ENCODE measurements at places on chromosomes 6 and 20.

GRCh38 chr20:20839771-20840170, 127.3 kb upstream of the RALGAPA2 start:
- DNase-seq = no peak

- DNase-seq = no peak
Measured at GRCh38 chr6:1244941-1245340, 67.0 kb upstream of the FOXQ1 start.

GRCh38 chr6:72626126-72626525, 4.3 kb downstream of the KCNQ5 start:
- no peak for DNase-seq

DNA sequence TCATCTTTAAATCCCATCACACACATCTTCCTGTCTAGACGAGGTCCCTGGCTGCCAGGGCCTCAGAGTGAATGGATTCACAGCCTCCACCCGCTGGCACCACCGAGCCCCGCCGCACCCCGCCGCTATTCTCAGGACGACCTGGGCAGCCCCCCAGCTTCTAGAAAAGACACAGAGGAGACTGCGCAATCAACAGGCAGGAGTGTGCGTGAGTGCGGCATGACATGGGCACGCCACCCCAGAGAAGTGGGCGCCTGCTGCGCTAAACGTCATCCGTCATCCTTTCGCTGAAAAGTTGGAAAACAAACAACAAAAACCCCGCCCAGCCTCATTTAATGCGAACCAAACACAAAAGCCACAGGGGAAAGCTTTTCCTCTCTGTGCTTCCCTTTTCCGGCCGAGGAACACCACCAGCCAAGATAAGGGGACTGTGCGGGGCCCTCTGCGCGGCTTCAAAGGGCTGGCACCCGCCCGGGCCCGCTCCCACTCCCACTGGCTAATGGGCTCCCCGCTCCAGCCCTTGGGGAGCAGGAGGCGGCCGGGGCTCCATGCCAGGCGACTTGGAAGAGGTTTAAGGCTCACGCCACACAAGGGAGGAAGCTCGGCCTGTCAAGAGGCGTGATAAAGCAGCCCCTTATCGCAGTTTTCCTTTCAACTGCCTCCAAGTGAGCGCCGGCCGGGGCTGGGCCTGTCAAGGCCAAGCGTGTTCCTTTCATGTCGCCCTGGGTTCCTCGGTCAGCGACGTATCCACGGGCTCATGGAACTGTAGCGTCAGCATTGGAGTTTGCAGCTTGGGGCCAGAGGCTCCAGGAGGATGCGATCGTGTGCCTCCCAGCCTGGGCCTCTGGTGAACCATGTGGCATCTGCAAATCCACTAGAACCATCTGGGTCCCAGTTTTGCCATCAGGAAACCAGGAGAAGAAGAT, 50.1 kb downstream of the NFATC2 start:
- DNase-seq = no peak

DNA sequence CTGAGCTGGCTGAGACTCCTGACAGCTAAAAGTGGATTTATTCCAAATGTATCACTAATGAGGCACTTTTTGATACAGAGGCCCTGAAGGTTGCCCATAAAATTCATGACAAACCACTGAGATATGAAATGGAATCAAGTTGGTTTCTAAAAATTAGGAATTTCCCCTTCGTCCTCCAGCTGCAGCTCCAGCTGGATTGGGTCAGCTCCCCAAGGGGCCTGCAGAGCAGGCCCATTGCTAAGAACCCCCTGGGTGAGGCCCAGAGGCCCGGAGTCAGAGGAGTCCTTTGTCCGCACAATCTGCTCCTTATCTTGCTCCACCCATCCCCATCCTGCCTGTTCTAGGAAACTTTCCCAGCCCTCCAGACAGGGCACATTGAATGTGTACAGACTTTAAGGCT, 163.5 kb upstream of the TOP1 start:
- no peak for DNase-seq

GRCh38 chr6:7166410-7167293, 58.9 kb downstream of the RREB1 start:
- no peak for DNase-seq

DNA sequence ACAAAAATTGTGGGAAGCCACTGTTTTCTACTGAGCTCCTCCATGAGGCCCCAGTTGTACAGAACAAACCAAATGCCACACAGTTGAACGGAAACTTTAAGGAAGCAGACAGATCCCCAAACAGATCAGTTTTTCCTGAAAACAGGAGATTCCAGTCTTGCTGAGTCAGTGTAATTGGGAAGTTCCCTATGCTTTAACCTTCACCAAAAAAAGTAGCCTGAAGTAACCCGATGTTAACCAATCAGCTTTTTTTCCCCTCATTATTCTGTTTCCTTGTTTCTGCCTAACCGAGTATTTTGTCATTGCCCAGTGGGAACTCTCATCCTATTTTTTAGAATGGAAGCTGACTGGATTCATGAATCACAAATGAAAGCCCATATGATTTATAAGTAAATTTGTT, 36.7 kb downstream of the MARCKS start:
- no peak for DNase-seq

Data from GM19239 (cell line).